ENCODE measurements at places on chromosomes 1 and 21.

- no peak for DNase-seq
Measured at GRCh38 chr1:30872033-30872947, 36.3 kb downstream of the SDC3 start.

DNA sequence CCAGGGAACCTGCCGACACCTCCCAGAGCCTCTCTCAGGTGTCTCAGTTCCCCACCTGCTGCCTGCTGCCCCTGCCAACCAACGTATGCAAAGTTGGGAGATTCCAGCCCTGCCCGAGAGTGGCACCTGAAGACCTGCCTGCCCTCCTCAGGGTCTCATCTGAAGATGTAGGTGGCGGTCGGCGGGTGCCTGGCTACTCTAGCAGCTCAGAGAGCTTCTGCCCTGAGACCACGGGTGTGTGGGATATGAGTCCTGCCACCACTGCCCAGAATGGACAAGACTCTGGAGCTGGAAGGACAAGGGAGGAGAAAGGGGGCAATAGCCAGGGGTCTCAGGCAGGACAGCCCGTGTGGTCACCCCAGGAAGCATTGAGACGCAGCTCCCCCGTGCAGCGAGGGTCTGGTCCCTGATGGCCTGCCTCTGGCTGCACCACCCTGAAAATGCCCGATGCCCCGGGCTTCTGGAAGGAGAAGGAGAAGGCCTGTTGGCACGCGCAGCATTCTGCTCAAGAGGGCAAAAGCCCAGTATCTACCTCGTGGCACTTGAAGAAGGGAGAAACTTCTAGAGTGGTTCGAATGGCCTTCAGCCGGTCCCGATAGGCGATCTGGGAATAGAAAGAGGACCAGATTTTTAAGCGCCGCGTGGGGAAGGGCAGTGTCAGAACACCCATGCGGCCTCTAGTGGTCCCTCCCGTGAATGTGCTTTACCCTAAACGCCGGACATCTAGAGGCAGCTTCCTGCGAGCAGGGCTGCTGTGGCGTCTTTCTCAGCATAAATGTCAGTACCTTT, 88.8 kb downstream of the STUM start:
- no peak for DNase-seq

- no peak for DNase-seq
Measured at GRCh38 chr1:236471653-236472052, 52.1 kb upstream of the LGALS8 start.

DNA sequence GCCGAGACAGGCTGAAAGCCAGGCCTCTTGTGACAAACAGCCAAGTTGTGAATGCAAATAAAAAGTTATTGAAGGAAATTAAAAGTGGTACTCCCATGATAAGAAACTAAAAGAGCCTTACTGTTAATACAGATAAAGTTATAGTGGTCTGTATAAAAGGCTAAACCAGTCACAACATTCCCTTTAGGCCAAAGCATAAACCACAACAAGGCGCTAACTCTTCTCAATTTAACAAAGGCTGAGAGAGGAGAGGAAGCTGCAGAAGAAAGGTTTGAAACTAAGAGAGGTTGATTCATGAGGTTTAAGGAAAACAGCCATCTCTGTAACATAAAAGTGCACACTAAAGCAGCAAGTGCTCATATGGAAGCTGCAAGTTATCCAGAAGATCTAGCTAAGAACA, 10.7 kb downstream of the C1orf105 start:
- DNase-seq = no peak

GRCh38 chr21:41965045-41965444, 11.2 kb upstream of the C2CD2 start:
- DNase-seq = no peak

- no peak for DNase-seq
Measured at GRCh38 chr1:22231995-22232690, 89.2 kb upstream of the WNT4 start.

- peak; percentile 87 for DNase-seq
Measured at GRCh38 chr1:156852418-156852874, 6.5 kb downstream of the INSRR start.

DNA sequence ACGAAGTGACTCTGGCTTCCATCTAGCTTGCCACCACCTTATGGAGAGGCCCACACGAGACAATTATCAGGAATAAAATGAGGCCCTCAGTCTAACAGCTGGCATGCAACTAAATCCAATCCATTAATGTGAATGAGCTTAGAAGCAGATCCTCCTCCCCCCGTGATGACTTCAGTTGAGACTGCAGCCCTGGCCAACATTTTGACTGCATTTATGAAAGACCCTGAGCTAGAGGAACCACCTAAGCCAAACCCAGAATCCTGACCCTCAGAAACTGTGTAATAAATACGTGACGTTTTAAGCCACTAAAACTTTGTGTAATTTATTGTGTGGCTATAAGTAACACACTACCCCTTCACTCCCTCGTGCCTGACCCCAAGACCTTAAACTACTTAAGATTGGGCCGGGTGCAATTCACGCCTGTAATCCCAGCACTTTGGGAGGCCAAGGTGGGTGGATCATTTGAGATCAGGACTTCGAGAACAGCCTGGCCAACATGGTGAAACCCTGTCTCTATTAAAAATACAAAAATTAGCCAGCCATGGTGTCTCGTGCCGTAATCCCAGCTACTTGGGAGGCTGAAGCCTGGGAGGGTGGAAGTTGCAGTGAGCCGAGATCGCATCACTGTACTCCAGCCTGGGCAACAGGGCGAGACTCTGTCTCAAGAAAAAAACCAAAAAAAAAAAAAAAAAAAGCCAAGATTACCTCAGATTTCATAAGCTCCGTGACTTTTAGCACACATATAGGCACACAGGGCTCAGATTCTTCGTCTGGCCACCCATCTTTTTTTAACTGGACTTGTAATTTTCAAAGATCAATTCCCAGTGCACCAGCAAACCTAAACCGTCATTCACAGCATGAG, 72.5 kb downstream of the ENAH start:
- no peak for DNase-seq

DNA sequence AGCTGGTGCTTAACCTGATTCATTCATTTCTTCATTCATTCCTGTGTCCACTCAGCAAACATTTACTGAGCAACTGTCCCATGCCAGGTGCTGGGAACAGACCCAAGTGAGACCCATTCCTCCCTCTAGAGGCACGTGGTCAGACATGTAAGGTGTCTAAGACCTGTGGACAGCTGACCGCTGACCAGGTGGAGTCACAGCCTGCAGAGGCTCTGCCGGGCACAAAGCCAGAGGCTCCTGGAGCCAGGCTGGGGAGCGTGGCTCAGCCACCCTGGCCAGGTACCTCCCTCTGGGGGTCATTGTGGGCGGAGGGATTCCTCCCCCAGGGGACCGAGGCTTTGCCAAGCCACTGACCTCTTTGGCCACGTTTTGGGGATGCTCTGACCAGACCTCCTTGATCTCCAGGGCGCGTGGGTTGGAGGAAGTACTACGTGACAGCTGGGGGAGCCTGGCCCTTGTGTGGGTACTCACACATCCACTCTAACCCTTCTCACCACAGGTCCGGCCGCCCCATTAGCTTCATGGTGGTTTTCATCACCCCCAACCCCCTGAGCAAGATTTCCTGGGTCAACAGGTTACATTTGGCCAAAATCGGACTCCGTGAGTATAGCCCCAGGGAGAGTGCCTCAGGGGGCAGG, 100.3 kb downstream of the ARHGEF10L start:
- DNase-seq = no peak

- DNase-seq = no peak
Measured at GRCh38 chr1:228862542-228863505, 127.5 kb downstream of the RHOU start.

- DNase-seq = no peak
Measured at GRCh38 chr21:25369524-25370300, 237.6 kb downstream of the MRPL39 start.

DNA sequence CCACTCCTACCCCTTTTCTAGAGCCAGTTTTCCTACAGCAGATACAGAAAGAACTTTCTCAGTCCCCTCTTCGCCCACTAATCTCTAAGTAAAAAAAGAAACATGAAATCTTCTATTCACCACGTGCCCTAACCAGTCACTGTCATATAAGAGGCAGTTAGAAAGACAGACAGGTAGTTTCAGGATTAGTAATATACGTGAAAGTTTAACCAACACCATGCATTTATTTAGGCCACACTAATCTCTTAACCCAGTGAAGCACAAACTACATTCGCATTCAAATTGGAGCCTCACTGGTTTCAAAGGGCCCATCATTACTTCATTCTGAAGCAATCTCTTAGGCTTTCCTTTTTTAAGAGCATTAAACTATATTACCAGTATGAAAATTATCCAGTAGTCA, 10.1 kb downstream of the GPATCH2 start:
- no peak for DNase-seq

DNA sequence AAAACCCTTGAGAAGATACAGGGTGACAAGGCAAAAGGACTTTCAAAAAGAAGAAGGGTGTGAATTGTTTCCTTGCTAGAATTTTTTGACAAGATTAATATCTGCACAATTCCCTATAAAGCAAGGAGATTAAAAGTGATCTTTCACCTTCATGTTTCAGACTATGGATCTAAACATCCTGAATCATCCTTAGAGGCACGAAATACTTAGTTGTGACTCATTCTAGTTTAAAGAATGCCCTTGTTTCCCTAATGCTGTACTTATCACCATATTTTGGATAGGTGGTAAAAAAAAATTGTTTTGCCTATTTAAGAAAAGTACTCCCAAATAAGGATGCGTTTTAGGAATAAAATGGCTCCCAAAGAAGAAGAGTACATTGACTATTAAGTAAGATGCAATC, 415.1 kb downstream of the LRRIQ3 start:
- no peak for DNase-seq

DNA sequence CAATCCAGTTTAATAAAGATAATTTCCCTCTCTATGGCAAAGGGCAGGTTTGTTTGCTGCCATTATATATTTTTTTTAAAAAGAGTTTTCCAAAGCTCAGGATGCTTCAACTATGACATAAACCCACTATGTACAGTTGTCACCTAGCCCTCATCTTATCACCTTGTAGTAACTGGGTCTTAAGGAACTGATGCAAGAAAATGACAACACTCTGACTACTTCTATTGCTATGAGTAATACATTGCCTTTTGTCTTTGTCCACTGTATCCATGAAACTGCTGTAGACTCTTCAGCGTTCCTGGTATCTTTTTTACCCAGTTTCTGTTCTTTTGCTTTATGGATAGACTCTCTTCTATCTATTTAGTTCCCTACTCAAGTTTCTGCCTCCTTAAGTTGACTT, 586.5 kb downstream of the NEGR1 start:
- DNase-seq = no peak

GRCh38 chr21:31752352-31752751, 20.4 kb upstream of the SCAF4 start:
- no peak for DNase-seq

DNA sequence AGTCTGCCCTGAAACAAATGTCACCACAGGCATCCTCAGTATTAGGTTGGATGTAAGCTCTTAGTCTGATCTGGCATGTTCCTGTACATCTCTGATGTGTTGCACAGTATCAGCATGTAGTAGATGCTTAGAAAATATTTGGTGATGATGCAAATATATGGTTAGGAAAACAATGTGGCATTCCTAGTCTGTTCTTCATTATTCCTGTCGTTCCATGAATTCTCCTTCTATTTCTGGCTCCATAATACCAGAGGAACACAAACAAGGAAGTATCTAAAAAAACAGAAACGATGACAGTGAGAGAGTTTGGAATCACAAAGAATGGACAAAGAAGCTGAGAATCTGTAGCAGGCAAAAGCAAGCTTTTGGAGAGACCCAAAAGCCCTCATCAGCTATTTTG, 236.6 kb downstream of the HHAT start:
- no peak for DNase-seq

DNA sequence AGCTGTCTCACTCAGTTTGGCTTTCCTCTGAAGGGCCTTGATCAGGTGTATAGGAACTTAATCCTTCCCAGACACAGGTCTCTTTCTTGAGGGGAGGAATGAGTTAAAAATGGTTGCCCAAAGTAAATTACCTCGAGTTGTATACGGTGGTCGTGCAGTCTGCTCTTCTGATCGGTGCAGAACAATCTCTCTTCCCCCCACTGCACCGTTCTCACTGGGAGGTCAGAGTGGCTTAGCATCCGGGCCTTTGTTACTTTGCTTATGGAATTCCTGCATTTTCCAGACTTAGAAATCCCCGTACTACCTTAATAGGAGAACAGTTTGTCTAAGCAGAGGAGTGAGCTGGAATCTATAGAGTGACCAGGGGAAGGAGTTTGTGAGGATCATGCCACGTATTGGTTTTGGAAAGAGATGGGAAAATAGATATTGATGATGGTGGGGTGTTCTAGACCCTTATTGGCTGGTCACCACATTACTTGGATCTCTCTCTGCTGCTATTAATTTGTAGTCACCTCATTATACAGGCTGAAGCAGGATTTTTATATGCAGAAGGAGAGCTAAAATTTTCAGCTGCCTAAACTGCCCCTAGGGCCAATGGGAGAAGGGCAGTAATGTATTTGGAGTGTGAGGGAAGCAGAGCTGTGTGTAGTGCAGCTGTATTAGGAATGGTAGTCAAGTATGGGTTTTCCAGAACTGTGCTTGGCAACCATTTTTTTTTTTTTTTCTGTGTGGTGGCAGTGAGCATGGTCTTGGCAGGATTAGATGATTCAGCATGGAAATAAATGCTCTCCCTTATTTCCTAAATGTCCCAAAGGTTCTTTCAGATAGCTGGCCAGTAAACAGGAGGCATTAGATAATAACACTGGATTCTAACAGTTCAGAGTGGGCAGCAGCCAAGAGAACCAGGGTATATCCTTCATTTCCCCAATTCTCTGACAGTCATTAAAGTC, 81.5 kb downstream of the NDUFS5 start:
- DNase-seq = no peak

DNA sequence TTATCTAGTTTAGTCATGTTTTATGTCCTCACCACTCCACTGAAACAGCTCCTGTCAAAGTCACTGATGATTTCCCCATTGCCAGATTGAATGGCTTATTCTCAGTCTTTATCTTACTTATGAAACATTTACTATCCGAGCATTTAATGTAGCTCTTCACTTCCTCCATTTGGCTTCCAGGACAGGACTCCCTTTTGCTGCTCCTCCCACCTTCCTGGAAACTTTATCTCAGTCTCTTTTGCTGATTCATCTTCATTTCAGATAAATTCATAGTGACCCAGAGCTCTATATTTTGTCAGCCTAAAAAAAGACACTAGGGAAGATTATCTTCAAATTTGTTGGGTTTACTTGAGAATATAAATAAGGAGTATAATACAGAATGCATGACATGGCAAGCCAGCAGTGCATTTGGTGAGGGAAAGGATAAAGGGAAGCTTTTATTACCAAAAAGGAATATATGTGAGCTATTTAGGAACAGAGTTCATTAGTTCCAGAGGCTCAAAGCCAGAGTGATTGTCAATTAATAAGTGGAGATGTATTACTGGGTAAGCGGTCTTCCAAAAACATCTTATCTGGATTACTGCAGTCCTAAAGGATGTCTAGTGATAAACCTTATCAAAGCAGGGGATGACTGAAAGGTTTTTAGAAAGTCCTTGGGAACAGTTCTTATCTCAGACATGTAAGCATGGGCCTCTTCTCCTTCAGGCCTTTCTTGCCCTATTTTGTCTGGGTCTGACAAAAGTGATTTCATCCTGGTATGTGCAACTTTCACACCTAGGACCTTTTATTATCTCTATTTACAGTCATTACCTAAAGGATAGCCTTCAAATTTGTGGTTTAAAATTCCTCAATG, 25.6 kb downstream of the IL23R start:
- no peak for DNase-seq

Measured in NCI-H1105 (cell line).